Right hindlimb (tissue), 1 donor: ENCODE measurements at places on chromosomes 6 and 20.

DNA sequence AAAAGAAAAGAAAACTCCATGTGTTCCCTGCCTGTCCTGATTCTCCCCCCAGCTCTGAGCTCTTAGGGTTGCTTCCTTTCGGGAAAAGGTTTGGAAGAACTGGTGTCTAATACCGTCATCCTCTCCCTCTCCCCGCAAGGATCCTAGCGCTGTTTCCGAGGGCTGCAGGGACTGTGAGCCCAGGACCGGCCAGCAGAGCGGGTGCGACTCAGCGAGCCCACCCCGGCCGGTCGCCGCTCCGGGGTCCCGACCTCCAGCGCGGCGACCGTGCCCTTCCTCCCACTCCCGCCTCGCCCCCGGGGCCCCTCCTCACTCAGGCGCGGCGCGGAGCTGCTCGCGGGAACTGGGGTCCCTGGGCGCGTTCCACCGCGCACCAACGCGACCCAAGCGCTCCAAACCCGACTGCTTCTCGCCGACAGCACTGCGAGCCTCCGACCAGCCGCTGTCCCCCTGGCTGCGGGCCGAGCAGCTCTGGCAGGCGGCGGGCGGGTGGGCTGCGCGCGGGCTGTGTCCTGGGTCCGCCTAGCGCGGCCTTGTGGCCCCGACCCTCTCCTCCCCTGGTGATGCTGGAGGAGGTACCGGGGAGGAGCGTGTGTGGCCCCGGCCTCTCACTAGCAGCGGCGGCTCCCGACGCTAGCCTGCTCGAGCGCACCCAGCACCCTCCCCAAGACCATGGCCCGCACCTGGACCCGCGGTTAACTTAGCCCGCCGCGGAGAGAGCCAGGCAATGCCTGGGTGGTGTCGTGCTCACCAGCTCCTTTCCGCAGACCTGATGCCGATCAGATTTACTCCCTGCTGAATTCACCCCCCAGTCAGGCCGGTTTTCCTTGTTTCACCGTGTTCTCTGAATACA lies at the start of gene PLA2G7:
PLA2G7 (minus strand) TSS at position 509 of the 853 bp plus-strand sequence. CDS start 12,484 bp downstream, outside the sequence.
- DNase-seq, result peak; percentile 56

DNA sequence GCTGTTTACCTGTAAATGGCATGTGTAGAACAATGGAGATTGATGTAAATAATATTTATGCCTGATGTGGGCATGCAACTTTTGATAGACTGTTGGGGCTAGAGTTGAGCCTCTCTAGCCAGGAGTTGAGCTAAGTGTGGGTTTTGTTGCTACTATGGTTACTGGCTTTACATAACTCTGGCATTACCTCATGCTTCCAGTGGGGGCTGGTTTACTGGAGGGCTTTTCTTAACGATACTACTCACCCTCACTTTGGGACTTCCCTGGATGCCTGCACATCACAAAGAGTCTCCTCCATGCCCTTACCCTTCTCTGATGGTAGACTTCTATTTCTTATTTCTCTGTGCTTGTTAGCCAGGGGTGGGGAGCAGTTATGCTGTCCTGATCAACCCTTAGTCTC lies 524.6 kb upstream of the CDH4 start:
- no peak for DNase-seq

DNA sequence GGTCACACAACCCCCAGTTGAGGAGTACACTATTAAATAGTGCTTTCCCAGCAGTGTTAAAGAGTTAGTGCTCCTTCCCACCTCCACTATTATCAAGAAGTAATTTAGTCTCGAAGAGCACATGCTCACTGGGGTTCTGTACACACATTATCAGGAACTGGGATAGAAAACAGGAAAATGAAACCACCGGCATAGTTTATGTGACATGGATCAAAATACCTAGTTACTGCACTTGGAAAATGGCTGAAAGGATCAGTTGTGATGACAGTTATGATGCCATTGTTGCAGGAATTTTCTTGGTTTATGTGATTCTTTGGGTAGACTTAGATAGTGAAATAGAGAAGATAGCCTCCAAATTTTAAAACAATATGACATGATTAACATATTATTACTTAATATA lies 152.9 kb downstream of the AKAP7 start:
- DNase-seq, result no peak

GRCh38 chr20:53786445-53787267 lies 193.0 kb upstream of the ZNF217 start:
- DNase-seq, result no peak

DNA sequence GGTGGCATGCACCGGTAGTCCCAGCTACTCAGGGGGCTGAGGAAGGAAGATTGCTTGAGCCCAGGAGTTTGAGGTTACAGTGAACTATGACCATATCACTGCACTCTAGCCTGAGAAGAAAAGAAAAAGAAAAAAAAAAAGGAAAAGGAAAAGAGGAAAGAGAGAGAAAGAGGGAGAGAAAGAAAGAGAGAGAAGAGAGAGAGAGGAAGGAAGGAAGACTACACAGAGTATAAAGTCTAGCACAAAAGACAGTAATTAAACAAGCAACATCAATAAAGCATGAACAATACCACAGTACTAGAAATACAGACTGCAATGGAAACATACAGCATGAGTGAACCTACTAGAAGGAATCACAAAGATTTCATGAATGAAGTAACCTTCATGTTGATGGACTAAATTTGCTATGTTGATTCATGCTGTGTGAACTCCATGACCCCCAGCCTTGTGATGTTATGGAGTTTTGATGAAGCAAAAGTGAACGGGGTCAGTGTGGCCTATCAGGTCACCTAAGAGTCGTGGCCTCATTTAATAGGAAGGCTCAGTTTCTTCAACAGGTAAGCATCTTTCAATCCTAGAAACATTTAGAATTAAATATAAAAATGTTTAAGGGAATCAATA lies 57.6 kb downstream of the NUDT3 start:
- no peak for DNase-seq

- peak; percentile 26 for DNase-seq
Measured at GRCh38 chr6:5580736-5581581, 319.6 kb downstream of the FARS2 start.

DNA sequence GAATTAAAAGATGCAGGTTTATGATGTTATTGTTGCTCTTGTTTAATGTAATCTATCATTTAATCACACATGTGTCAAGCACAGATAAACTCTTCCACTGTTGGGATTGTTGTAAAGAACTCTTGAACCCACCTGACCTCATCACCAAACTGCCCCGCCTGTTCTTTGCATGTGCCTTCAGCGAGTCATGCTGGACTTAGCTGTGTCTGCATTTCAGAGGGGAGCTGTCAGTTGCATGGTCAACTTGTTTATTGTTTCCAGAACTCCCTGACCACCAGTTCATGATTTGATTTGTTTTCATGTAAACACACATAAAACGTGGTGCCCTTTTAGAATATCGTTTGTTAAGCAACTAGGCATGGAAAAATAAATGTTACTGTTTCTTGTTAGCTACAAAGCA lies 93.6 kb downstream of the KHDC1L start:
- DNase-seq, result no peak

- DNase-seq, result no peak
Measured at GRCh38 chr6:27553123-27553904, 80.4 kb upstream of the ZNF184 start.

- DNase-seq, result no peak
Measured at GRCh38 chr6:142857233-142857761, 87.7 kb downstream of the HIVEP2 start.

GRCh38 chr20:45028424-45029136 lies 62.3 kb downstream of the STK4 start:
- DNase-seq, result no peak

- DNase-seq, result no peak
Measured at GRCh38 chr6:157420497-157420896, 39.5 kb downstream of the ZDHHC14 start.

- DNase-seq, result no peak
Measured at GRCh38 chr20:1997483-1998192, 3.8 kb upstream of the PDYN start.

- no peak for DNase-seq
Measured at GRCh38 chr20:32581839-32582658, 3.1 kb downstream of the NOL4L start.

DNA sequence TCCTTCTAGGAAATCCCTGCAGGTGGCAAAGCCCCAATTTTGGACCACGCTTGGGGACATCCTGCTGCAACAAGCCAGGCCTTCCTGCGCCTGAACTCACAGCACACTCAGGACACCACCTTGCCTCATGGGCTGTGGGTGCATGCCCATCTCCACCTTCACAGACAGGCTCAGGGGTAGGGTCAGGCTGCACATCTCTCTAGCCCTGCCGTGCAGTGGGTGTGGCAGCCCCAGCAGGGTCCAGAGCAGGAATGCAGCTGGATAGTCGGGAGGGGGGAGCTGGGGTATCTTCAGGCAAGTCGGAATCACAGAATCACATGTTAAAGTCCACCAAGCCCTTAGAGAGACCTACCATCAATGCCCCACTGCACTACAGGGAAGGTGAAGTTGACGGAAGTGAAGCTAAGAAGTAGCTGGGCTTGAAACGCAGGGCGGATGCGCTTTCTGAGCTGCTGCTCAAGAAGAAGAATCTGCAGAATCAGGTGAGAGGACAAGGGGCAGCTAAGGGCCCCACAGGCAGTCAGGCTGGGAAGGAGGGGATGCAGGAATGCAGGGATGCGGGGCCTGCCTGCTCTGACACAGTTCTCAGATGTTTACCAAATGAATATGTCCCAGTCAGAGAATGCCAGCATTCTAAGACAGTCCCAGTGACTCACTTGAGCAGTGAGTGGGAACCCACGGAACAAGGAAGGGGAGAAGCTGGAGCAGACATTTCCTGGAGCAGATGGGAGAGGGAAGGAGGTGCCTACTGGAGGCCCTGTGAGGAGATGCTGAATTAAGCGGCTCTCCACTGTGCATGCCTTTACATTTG lies 11.3 kb downstream of the SERPINB6 start:
- DNase-seq, result no peak

DNA sequence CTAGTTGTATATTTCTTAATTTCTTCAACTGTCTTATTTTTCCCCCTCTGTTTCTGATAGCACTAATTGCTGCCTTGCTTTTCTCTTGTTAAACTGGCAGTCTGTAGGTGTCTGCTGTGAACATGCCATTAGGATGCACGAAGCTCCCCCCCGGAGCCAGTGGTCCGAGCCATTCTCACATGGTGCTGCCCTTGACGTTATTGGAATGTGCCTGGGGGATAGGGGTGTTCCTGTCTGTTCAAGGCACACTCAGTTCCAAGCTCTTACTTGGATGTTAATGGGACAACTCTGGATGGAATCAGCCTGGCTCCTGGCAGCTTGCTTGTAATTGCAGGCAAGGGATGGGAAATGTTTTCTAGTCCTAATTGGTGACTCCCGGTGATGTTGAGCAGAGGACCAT lies 68.4 kb downstream of the RREB1 start:
- DNase-seq, result no peak

GRCh38 chr6:166235666-166236292 lies 68.1 kb upstream of the TBXT start:
- no peak for DNase-seq

GRCh38 chr20:32321390-32321789 lies 36.7 kb upstream of the ASXL1 start:
- DNase-seq, result no peak

GRCh38 chr6:148989585-148989984 lies 242.8 kb downstream of the UST start:
- no peak for DNase-seq

GRCh38 chr20:33404281-33404680 lies 3.0 kb upstream of the CDK5RAP1 start:
- DNase-seq, result no peak

DNA sequence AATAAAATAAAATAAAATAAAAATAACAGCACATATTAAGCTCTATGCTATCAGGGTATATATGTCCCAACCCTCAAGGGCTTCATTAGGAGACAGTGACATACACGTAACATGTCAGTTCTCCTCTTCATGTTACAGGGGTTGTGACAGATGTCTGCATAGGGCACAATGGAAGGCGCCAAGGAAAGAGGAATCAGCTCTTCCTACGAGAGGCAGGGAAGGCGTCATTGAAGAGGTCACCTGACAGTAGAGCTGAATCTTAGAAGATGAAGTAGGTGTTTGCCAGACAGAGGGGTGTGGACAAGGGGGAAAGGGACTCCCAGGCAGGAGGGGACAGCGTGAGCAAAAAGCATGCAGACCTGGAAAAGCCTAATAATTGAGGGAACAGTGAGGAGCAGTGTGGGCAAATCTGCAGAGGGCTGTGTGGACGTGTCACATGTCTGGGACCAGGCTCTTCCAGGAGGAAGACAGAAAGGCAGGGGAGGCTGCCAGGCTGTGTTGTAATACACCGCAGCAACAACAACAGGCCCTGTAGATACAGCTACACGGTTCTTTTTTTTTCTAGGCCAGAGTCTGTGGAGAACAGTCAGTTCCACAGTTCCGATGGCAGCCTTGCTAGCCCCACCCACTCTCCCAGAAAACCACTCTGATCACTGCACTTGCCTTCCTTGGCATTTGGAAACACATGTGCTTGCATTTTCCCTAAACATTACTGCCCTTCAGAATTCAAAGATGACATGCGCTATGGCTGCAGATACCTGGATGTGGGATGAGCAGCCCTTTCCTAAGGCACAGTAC lies 2.5 kb upstream of the FKBP5 start:
- peak; percentile 32 for DNase-seq

- peak; percentile 21 for DNase-seq
Measured at GRCh38 chr20:43448748-43449535, 8.8 kb upstream of the SRSF6 start.

DNA sequence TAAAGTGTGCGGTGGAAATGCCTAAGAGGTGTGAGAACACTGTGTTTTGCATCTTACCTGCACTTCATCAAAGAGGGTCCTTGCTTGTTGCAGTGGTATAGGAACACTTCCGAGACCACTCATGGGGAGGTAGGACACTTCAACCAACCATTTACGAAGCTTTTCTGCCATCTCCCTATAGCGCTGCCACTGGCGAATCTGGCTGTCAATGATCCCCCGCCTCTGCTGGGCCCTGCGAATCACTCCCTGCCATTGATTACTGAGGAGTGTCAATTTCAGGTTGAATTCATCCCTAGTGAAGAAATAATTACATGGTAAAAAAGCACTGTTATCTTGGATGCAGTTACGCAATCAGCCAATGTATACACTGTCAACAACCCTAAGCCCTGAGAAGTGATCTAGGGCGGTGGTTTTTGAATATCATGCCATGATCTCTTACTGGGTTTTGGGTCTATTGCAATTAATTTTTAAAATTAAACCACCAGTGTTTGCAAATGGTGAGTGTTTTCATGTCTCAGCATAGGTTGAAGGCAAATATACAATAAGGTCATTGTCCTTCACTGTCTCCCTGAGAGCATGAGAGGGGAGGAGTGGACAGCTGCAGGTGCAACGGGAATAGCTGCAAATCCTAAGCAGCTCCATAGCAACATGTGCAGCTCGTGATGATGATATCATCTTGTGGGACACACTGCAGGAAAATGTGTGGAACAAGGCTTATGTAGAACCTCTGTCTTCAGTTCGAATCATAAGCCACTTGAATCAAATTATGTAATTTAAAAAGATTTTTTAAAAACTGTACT lies 400.6 kb downstream of the ESR1 start:
- no peak for DNase-seq

DNA sequence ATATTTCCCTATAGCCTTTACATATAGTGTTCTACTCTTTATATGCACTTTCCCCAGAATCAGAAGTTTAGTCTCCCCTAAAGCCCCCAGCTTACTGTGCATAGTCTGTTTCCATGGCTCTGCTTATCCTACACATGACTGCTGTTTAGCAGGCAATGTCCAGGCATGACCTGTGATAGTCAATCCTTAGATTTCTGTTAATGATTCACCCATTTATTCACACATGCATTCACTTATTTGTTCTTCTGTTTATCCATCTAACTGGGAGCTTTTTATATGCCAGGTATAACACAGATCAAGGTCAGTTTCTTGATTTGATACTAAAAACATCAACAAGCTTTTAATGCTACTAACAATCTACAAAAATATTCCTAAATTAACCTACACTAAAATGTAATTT lies 300.8 kb downstream of the PHF3 start:
- DNase-seq, result no peak
